Panc1 (cell line): ENCODE measurements at places on chromosomes 3 and 15. TPM values are rescaled to one million over a fixed set of nuclear protein-coding genes. Genes with fewer than 3 reads are reported as not detected.

TNFAIP8L3 gene
- total RNA-seq, result 1.0 TPM

ITIH4 gene
- total RNA-seq, result 1.5 TPM

VEPH1 gene
- total RNA-seq, result 0.51 TPM

NR1I2 gene
- not detected for total RNA-seq

IL17RE gene
- total RNA-seq, result 1.1 TPM

GOLGA8J gene
- total RNA-seq, result 0.44 TPM

TRH gene
- total RNA-seq, result not detected

SYNPR gene
- total RNA-seq, result not detected

C3orf85 gene
- total RNA-seq, result not detected

ANKUB1 gene
- total RNA-seq, result not detected

ZBTB47 gene
- total RNA-seq, result 3.6 TPM

PPCDC gene
- 26.1 TPM for total RNA-seq

CTXN2 gene
- total RNA-seq, result 0.05 TPM

PTPN9 gene
- total RNA-seq, result 38.4 TPM

CCR9 gene
- total RNA-seq, result not detected

DZIP1L gene
- 11.1 TPM for total RNA-seq

GHSR gene
- total RNA-seq, result not detected

PLCB2 gene
- 1.7 TPM for total RNA-seq

CD96 gene
- total RNA-seq, result not detected

DNAH12 gene
- total RNA-seq, result 0.21 TPM

CSTA gene
- not detected for total RNA-seq

KBTBD8 gene
- total RNA-seq, result 0.98 TPM

RUBCN gene
- 37.9 TPM for total RNA-seq

ACTC1 gene
- total RNA-seq, result not detected

SERPINI1 gene
- total RNA-seq, result 8.0 TPM

TIMP4 gene
- not detected for total RNA-seq

RASL12 gene
- total RNA-seq, result 0.67 TPM

PAQR5 gene
- 2.0 TPM for total RNA-seq

ECE2 gene
- total RNA-seq, result not detected

SEMA3F gene
- total RNA-seq, result 69.6 TPM

P3H2 gene
- total RNA-seq, result 82.2 TPM

FBXO40 gene
- total RNA-seq, result not detected

SKOR1 gene
- 0.21 TPM for total RNA-seq

SOX14 gene
- not detected for total RNA-seq

CISH gene
- total RNA-seq, result 0.57 TPM

WDR82 gene
- total RNA-seq, result 57.9 TPM

DUOX1 gene
- 0.31 TPM for total RNA-seq

INSYN1 gene
- 2.6 TPM for total RNA-seq

TP63 gene
- total RNA-seq, result 0.51 TPM

GPR149 gene
- total RNA-seq, result not detected

SYNM gene
- total RNA-seq, result 38.9 TPM

LMAN1L gene
- total RNA-seq, result not detected

CPN2 gene
- 0.08 TPM for total RNA-seq

ATP13A5 gene
- total RNA-seq, result not detected

CPNE9 gene
- total RNA-seq, result 0.13 TPM
